ELF-1 (cell line): ENCODE measurements at places on chromosomes 12 and 14.

DNA sequence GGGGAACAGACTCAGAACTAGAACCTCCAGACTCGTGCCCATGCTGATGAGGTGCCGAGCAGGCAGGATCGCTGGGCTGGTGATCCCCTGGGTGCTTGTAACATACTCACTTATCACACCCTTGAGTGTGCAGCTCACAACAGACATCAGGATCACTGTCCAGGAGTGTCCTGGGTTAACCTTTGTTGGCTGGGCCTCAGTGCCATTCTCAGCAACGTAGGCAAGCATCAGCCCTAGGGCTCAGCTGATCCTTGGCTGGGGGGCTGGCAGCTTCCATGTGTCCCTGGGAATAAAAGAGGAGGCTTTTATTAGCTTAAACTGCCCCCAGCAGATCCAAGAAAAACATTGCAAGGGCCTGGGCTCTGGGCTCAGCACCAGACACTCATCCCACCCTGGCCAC is 1.6 kb downstream of the TMEM229B start:
- DNase-seq = no peak

DNA sequence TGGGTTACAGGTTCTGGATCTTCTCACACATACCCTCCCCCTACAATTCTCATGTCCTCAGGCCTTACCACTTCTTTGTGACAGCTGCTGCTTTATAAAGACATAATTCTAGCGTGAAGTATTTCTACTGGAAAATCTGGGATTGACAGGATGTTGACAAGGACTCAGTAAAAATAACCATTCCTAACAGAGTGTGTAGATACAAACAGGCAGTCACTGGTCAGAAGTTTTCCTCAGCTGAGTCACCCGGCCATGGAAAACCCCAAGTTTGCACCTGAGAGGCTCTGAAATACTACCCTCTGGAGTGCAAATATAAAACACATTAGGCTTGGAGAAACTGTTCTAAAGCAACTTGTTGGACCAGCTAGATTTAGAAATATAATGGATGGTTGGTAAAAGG is 54.4 kb downstream of the SPPL3 start:
- DNase-seq = no peak

- no peak for DNase-seq
Measured at GRCh38 chr14:101473045-101473729, 88.1 kb upstream of the DIO3 start.

DNA sequence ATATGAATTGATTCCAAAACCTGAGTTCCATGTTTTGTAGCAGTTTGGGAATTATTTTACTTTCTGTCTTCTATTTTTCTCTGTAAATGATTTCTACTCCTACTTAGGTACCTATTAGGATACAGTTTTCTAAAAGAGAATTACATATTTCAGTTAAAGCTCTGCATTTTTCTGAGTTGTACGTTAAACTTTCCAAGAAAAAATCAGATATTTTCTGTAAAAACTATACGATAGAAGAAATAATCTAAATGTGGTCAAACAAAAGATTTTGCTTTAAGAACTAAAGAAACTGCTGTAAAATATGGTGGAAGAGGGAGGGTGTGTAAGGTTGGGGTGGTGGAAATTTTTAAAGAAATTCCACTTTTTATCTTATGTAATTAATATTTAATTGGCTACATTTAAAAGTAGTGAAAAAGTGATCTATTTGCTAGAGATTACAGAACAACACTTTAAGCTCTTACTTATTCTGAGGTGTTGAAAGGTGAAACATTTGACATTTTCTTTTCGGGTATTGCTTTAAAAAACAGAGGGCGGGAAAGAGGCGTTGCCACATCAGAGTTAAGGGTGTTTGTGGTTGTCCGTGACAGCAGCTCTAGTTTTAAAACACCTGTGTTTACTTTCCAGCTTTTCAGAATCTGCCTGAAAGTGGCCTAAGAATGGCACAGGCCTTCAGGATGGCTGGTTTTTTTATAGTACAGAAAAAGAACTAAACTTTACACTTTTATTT is 187.3 kb downstream of the MIPOL1 start:
- DNase-seq = no peak

- DNase-seq = no peak
Measured at GRCh38 chr12:123990511-123990910, 17.5 kb downstream of the ZNF664 start.

- no peak for DNase-seq
Measured at GRCh38 chr12:93813972-93814821, 137.0 kb downstream of the CRADD start.

DNA sequence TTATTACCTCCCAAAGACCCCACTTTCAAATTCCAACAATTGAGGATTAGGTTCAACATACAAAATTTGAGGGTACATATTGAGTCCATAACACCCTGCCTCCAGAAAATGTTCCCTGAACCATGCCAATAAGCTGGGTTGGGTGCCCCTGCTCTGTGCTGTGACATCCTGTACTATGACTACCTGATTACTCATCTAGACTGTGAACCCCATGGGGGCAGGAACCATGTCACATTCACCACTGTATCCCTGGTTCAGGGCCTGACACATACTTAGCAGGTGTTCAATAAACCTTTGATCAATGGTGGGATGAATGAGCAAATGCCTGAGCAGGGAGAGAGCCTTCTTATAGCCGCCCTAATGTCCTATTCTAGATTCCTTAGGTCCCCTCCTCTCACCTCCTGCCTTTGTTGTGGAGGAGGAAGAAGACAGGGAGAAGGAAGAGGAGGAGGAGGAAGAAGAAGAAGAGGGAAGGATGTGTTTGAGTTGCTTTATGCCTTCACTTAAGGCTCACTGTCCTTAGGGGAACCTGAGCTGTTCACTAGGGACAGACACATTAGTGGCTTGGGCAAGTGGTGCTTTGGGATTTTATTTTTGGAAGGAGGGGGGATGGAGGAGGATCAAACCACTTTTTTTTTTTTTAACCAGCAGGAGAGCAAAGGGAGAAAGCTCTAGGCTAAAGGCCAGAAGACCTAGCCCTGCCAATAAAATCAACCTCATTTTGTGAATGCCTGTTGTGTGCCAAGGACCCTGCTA is 21.3 kb downstream of the GPR68 start:
- no peak for DNase-seq

GRCh38 chr14:58082491-58083098 is 69.4 kb downstream of the ARMH4 start:
- DNase-seq = no peak

DNA sequence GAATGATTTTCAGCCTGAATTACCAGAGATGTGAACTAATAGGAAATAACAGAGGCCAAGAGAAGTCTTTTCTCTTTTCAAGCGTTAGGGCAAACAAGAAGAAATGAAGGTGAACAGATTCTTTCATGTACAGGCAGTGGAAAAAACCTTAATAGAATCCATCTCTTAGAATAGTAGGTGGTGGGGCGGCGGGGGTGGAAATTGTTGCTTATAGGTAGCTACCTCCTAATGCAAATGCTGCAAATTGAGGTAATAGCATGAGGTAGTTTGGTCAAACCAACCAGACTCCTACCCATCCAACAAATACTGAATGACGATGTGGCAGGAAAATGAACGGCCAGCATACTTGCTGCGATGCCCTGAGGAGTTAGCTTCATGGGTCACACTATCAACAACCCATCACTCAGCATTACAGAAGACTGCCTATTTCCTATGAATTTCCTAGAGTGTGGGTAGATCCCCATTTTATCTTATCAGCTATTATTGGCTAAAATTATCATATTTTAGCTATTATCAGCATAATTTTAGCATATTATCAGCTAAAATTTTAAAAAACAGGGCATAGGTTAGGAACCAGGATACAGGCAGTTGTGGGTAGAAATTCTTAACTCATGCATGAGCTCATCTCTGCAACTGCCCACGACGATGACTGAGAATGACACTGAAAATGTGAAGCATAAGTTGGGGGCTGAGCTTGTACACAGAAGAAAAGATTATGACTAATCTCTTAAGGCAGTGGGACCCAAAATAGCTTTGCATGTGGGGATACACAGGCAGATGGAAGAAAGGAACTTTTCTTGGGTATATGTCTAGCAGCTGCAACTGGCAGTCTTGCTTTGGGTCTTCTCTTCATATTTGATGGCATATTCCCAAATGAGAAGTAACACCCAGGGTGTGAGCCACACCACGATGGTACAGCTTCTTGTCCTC is 68.7 kb downstream of the NIN start:
- DNase-seq = no peak

DNA sequence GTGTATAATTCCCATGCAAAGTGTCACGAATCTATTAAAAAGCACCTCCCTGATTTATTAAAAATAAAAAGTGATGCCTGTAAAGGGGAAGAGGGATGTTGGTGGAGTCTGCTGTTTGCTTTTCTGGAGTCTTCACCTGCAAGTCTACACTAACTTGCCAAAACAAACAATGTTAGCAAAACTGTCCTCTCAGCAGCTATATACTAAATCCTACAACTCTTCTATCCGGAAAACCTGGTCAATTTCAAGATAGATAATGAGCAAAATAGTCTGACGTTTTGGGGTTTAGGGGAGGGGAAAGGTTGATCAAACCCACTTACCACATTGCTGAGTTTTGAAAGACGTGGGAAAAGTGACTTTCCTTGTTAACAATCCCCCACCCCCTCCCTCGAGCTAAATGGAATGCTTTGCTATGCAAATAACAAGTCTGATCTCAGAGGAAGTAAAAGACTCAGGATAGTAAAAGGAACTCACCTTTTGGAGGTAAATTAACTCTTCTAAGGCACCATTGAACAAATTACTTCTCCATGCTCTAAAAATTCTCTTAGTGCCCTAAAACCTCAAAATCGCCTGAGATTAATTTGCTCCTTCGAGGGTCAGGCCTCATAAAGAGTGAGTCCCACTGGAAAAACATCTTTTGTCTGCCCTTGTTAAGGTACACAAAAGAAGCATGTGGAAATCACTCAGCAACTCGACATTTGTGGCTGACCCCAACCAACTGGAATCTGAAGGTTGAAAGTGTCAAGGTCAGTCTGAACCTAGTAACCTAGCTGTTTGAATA is 13.5 kb downstream of the BMP4 start:
- peak; percentile 76 for DNase-seq

GRCh38 chr12:80299976-80300375 is 144.1 kb upstream of the PTPRQ start:
- no peak for DNase-seq

GRCh38 chr12:100114574-100114973 is 28.1 kb downstream of the BLTP3B start:
- no peak for DNase-seq

GRCh38 chr12:49797449-49797776 is 30.8 kb downstream of the NCKAP5L start:
- DNase-seq = no peak

DNA sequence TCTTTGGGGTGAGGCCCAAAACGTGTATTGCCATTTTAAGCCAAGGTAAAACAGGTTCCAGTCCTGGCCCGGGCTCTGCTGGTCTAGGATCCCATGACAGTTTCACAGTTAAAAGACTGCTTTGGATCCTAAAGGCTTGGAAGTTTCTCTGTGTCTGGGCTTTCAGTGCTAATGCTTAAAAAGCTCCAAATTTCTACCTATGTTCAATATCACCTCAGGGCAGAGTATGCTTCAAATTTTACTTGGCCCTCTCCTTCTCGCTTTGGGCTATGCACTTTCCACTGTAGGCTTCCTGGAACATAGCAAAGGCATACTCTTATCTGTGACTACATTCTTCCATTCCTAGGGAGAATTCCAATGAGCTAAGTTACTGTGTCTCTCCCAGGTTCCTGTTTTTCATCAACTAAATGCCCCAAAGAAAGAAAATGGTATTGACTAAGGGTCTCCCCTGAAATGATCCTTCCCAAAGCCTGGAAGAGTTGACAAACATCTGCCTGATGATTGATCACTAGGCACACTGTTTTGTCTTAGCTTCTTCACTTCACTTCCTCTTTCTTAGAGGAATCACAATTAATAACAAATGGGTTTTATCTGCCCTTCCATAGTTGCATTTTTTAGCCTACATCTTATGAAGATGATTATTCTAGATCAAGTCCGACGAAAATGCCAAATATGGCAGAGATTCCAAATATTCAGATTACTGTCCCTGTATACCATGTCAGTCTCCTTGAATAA is 79.4 kb downstream of the TMTC2 start:
- peak; percentile 52 for DNase-seq

DNA sequence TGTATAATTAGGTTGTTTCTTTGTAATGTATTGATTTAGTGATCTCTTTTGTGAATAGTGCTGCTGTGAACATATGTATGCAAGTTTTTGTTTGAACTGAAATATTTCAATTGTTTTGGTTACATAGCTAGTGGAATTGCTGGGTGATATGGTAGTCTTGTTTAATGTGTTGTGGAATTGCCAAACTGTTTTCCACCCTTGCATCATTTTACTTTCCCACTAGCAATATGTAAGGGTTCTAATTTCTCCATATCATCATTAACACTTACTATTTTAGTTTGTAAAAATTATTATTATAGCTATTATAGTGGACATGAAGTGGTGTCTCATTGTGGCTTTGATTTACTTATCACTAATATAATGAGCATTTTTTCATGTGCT is 5.9 kb downstream of the G2E3 start:
- no peak for DNase-seq

DNA sequence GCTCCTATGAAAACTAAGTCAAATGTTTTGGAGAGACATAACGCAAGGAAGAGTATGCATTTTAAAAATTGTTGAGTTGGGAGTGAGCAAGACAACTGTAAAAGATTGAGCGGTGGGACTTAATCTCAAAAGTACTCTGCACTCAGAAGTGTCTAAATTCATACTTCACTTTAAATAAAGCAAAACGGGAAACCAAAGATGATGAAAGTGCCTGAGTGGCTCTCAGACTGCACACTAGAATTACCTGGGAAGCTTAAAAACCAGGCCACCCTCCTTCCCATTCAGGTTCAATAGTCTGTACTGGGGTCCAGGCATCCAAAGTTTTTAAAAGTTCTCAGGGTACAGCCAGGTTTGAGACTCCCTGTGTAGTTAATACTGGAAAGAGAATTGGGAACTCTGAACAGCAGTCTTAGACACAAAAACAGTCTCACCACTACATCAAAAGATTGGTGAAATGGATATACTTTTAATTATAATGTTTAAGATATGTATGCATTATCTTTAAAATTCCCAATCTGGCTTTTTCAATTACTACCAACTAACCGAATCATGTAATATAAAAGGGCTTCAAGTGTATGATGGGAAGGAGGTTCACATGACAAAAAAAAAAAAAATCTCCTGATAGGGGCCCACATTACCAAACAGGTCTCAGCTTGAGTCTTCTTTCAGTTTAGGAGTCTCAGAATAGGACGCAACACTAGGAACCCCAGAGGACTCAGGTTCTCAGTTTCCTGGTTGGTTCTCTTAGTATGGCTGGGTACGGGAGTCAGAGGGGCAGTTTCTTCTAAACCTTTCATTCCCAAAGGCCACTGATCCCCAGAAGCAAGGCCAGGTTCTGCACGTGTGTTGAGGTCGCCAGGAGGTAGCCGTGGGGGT is 1.0 kb downstream of the HOMEZ start:
- no peak for DNase-seq

GRCh38 chr14:87049950-87050349 is 943.0 kb downstream of the GALC start:
- DNase-seq = peak; percentile 56

GRCh38 chr12:65876898-65877721 is 52.8 kb downstream of the HMGA2 start:
- DNase-seq = peak; percentile 96
